ENCODE measurements at places on chromosomes 3 and 15.

DNA sequence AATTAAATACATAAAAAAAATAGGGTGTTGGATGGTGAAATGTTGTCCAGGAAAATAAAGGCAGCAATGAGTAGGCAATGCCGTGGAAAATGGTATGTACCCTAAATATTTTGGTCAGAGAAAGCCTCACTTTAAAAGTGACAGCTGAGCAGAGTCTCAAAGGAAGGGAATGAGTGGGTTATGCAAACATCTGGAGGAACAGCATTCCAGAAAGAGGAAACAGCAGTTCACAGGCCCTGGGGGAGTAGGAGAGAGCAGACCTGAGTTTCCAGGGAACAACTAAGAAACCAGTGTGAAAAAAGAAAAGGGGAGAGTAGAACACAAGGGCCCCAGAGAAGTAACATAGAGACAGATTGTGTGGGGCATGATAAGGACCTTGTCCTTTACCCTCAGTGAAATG, 230.0 kb upstream of the CNTN3 start:
- no peak for DNase-seq

DNA sequence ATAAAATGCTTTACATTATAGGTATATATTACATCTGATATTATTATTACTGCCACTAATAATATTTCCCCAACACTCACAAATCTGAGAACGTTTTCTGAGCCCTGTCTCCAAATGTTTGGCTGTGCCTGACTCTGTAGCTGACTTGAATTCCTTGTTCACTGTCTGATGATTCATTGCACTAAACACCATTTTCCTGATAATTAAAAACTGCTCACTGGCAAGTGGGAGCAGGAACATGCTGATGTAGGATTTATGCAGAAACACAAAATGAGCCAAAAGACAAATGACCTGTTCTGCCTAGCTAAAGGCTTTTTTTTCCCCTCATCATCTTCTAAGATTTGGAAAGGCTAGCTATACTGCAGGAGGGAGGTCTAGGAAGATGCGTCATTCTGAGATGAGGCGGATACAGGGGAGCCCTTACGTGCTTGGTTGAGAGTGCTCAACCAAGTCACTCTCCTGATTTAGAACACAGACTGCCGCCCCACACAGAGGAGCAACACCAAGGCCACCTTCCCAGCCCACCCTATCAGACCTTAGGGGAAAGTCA, 380.7 kb downstream of the EPHB1 start:
- no peak for DNase-seq

GRCh38 chr15:92800013-92800412, 100.1 kb upstream of the CHD2 start:
- no peak for DNase-seq

- no peak for DNase-seq
Observed at GRCh38 chr15:95291898-95292472, 1038.5 kb upstream of the NR2F2 start.

DNA sequence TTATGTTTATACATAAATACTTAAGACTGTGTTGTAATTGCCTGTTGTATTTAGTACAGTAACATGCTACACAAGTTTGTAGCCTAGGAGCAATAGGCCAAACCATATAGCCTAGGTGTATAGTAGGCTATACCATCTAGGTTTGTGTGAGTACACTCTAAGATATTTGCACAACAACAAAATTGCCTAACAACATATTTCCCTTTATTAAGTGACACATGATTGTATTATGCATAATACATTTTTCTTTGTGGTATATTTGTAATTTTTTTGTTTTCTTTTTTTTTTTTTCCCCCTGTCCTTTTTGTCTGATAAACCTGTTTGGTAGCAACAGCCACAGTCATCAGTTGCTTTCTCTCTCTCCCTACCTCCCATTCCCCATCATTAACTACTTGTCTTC, 945.6 kb downstream of the ZPLD1 start:
- DNase-seq, result no peak

- DNase-seq, result no peak
Observed at GRCh38 chr3:174821477-174821876, 37.7 kb upstream of the NAALADL2 start.

- DNase-seq, result no peak
Observed at GRCh38 chr15:64635499-64636495, 139.6 kb downstream of the RBPMS2 start.

GRCh38 chr3:177251755-177252154, 54.5 kb upstream of the TBL1XR1 start:
- DNase-seq, result no peak

DNA sequence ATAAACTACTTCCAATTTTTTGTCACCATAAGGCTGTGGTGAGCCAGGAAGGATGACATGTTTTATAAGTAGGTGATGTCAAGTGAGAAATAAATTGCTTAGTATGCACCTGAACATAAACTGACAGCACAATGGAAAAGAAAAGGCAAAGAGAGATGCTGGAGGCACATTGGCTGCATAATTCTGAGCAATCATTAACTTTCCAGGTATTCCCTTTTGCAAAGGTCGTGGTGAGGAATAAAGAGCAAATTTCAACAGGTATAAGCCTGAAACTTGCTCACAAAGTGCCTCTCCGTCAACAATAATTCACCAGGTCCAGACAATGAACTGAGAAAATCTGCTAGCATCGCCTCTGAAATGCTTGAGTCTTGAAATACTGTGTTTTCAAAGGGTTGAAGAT, 48.2 kb downstream of the ITGB5 start:
- no peak for DNase-seq

- DNase-seq, result no peak
Observed at GRCh38 chr15:42034628-42035434, 14.0 kb upstream of the PLA2G4E start.

- no peak for DNase-seq
Observed at GRCh38 chr3:72748659-72749058, 99.6 kb downstream of the SHQ1 start.

DNA sequence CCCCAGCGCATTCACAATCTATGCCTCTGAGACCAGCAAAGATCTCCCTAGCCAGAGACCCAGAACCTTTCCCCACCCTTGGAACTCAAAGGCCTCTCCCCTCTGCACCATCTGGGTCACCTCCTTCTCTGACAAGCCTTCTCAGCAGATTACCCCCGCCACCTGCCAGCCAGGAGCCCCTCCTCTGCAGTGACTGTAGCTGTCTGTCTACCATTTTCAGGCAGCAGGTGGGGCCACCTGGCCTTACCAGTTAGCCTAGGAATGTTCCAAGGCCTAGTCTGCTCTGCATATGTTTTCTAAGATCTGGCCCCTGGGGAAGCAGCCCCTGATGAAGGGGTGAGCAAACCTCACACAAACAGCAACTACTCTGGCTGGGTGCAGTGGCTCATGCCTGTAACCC, 2.4 kb downstream of the MYLK start:
- no peak for DNase-seq

- no peak for DNase-seq
Observed at GRCh38 chr3:177590826-177591225, 393.5 kb upstream of the TBL1XR1 start.

DNA sequence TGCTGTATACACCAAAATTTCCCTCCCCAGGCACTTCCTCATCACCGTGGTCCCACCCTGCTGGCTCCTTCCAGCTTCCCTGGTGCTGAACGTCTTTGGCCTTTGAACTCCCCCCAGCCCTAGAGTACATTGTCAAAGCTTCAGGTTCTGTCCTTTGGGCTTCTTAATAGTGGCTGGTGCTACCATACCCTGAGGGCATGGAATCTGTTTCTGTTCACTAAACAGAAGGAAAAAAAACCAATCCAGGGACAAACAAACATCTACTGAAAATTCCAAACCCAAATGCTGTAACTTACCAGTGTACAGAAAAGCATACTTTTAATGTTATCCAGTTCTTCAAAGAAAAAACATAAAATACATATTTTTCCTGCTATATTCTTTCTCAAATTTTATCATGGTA, 148.7 kb downstream of the MYLK start:
- DNase-seq, result no peak
